ENCODE measurements at places on chromosomes 7 and 10. TPM values are rescaled to one million over a fixed set of nuclear protein-coding genes. Genes with fewer than 3 reads are reported as not detected.
A peak's percentile ranks its signal among the peaks of the same experiment; 100 is the strongest.

HHEX gene
- total RNA-seq: 0.13 TPM

GCK gene
- not detected for total RNA-seq

FAM53B gene
- total RNA-seq: 21.8 TPM

LIPF gene
- total RNA-seq: not detected

GIMAP7 gene
- 134 TPM for total RNA-seq

NIPSNAP2 gene
- 37.2 TPM for total RNA-seq

HTR7 gene
- total RNA-seq: not detected

DNA sequence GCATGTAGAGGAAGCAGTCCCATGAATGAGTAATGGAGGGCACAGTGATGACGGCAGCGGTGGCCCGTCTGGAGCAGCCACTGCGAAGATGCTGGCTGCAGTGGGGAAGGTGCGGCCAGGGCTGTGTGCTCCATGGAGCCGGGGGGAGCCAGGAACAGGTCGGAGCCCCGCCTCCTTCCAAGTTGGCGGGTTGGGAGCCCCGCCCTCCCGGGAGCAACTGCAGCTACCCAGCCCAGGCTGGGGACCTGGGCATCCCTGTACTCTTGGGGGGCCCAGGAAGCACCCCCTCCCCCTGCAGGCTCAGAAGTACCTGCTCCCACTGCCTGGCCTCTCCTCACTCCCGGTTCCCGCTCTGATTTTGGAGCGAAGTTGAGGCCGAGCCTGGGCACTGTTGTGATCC is 175.1 kb upstream of the ADCY1 start:
- no peak overlapping the region for H3K4me3 ChIP-seq
- H3K27ac ChIP-seq: no peak overlapping the region
- peaks cover 2% of the 10 kb centered on the region for H3K27me3 ChIP-seq

DNA sequence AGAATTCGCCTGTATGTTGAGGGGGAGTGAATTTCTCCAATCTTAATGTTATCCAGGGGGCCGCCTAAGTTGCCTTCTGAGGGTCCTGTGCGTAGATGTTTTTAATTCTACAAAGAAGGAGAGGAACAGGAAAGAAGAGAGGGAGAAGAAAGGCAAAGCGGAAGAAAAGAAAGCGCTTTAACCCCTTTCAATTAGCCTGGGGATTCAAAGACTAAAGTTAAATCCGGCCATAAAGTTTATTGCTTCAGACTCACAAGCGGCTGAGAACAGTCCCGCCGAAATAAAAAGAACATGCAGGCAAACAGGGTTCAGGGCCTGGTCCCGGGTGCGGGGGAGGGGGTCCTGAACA is 4.5 kb downstream of the HOXA5 start:
- DNase-seq: no peak
- H3K27me3 ChIP-seq: peaks cover 38% of the 10 kb centered on the region
- no peak overlapping the region for H3K4me3 ChIP-seq

DNA sequence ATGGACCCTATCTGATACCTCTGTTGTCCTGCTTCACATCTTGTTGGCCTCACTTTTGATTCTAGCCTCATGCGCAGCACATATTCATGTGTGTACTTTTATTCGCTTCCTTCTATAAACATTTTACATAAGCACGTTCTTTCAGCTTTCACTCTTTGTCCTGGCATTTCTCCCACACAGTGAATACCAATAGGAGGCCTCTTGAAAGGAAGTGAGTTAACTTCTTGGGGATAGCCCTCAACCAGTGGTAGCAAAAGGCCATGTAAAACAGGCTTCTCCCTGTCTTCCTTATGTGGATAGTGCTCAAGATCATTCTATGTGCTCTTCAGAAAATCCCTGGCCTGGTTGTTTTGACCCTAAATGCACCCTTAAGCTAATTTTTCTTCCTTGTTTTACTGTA is 633.9 kb upstream of the MBL2 start:
- no peak for DNase-seq
- H3K4me3 ChIP-seq: no peak overlapping the region
- no peaks in the 10 kb centered on the region for H3K27me3 ChIP-seq
- H3K27ac ChIP-seq: no peak overlapping the region
- no peaks in the 10 kb centered on the region for H3K36me3 ChIP-seq

DNA sequence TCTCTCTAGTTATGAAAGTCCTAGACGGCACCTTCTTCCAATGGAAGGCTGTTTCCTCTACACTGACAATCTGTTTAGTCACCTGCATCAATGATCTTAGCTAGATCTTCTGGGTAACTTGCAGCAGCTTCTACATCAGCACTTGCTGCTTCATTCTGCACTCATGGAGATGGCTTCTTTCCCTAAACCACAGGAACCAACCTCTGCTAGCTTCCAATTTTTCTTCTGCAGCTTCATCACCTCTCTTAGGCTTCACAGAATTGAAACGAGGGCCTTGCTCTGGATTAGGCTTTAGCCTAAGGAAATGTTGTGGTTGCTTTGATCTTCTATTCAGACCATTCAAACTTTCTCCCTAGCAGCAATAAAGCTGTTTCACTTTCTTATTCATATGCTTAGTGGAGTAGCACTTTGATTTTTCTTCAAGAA is 24.6 kb downstream of the NAMPT start:
- no peaks in the 10 kb centered on the region for H3K27me3 ChIP-seq
- no peak for DNase-seq
- peaks cover 28% of the 10 kb centered on the region for H3K4me1 ChIP-seq
- peaks cover 72% of the 10 kb centered on the region for H3K36me3 ChIP-seq

DNA sequence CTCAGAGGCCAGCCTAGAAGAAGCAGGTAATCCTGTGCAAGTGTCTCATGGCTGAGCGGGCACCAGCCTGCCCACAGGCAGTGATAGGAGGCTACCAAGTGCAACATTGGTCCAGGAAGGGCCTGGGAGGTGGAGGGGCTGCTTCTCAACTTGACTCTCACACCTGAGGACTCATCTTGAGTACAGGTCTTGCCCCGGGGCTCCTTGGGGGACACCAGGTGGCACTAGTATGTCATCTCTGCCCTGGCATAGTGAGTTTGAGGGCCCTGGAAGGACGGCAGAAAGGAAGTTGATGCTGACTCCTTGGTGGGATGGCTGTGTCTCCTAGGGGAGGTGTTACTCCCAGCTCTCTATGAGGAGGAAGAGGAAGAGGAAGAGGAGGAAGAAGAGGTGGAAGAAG is 2.3 kb downstream of the CCDC136 start:
- H3K27me3 ChIP-seq: peaks cover 13% of the 10 kb centered on the region
- H3K36me3 ChIP-seq: no peaks in the 10 kb centered on the region
- H3K4me1 ChIP-seq: peaks cover 16% of the 10 kb centered on the region
- DNase-seq: peak; percentile 54
- H3K4me3 ChIP-seq: no peak overlapping the region

DNA sequence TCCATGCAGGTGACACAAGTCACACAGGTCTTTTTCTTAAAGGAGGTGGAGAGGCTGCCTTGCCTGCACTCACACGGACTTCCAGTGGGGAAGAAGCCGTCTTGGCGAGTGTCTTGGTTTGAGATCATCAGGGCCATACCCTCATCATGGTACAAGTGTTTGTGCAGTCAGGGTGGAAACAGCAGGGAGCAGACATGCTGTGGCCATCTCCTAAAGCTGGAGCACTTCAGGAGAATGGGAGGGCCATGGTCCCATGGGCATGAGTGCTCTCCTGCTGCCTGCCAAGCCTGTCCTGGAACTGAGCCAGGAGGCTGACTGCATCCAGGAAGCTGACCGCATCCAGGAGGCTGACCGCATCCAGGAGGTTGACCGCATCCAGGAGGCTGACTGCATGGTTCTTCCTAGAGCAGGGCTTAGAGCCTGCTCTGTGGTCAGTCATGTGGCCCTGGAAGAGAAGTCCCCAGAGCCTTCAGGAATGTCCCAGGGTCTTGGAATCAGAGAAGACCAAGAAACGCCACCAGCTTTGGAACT is 98.4 kb downstream of the ADARB2 start:
- H3K27ac ChIP-seq: no peak overlapping the region
- no peaks in the 10 kb centered on the region for H3K27me3 ChIP-seq
- DNase-seq: no peak
- H3K36me3 ChIP-seq: no peaks in the 10 kb centered on the region

- H3K27ac ChIP-seq: peak overlapping the region; percentile 5
- DNase-seq: no peak
- peaks cover 39% of the 10 kb centered on the region for H3K4me1 ChIP-seq
- no peaks in the 10 kb centered on the region for H3K27me3 ChIP-seq
- H3K36me3 ChIP-seq: no peaks in the 10 kb centered on the region
Measured at GRCh38 chr10:35368485-35369048, 32.3 kb downstream of the CCNY start.

GRCh38 chr10:71419750-71420149 is 23.0 kb downstream of the CDH23 start:
- no peak for DNase-seq
- H3K36me3 ChIP-seq: no peaks in the 10 kb centered on the region
- peaks cover 16% of the 10 kb centered on the region for H3K27me3 ChIP-seq
- no peaks in the 10 kb centered on the region for H3K4me1 ChIP-seq

DNA sequence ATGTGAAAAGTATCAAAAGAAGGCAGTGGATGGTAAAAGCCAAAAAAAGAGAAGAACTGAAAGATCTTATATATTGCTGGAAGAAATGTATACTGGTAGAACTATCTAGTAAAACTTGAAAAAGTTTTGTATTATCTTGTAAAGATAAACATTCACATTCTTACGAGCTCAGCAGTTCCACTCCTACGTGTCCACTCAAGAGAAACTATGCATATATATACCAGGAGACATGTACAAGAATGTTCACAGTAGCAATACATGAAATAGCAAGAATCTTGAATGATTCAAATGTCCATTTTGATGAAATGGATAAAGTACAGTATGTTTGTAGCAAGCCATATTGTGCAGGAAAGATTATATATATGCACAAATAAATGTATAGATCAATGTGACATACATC is 155.0 kb downstream of the RNF133 start:
- no peak for DNase-seq
- no peaks in the 10 kb centered on the region for H3K36me3 ChIP-seq
- no peak overlapping the region for H3K4me3 ChIP-seq
- no peak overlapping the region for H3K27ac ChIP-seq
- H3K27me3 ChIP-seq: no peaks in the 10 kb centered on the region

DNA sequence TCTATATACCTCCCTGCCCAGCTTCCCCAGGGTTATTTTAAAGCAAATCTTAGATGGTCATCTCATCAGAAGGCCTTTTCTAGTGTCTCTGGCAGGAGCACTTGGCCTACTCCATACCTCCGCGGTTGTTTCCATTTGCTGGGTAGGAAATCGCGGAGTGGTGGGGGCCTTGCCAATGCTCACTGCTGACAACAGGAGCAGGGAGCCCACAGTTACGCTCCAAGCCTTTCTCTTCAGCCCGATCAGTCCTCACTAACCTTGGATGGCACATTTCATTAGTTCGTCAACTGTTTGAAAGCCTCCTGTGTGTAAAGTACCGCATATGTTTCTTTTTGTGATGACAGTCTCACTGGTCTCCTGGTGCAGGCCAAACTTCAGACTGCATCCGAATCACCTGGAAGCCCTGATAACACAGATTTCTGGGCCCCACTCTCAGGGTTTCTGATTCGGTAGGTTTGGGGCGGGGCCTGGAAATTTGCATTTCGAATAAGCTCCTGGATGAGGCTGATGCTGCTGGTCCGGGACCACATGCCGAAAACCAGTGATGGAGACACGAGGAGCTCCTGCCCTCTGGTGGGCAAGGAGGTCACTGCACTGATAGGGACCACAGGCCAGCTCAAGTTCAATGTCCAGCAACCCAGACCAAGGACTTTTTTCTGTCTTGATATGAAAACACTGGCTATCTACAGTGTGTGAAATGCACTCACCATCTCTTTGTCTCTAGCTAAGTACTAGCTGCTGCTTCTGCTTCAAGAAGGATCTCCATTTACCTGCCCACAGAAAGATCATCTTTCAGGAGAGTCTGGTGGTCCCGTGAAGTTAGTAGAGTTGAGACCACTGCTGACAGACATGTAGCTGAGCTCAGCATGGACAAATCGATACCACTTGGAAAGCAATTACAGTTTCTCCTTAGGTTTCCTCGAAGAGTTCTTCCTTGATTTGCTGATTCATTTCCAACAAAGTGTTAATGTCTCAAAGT is 14.0 kb downstream of the LRGUK start:
- peaks cover 4% of the 10 kb centered on the region for H3K4me1 ChIP-seq
- no peaks in the 10 kb centered on the region for H3K36me3 ChIP-seq
- H3K27ac ChIP-seq: no peak overlapping the region
- H3K4me3 ChIP-seq: no peak overlapping the region
- peak; percentile 64 for DNase-seq

DNA sequence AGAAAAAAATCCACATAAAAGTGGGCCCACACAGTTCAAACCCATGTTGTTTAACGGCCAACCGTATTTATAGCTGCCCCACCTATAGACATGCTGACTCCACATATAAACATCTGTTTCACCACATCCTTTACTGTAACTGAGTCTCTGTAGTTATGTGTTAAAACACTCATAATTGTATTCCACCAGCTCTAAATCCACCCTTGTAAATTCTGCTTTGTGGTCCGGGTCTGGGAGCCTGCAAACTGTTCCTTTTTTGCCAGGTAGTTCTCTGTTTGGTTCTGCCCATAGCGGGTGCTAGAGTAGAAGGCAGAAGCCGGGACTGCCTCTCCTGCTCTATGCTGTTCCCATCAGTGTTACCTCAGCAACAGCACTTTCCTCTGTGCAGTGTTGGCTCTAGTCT is 20.2 kb upstream of the FHIP2A start:
- peaks cover 8% of the 10 kb centered on the region for H3K27me3 ChIP-seq
- H3K27ac ChIP-seq: peak overlapping the region; percentile 88
- peak; percentile 61 for DNase-seq
- H3K4me3 ChIP-seq: peak overlapping the region; percentile 63
- peaks cover 20% of the 10 kb centered on the region for H3K36me3 ChIP-seq

DNA sequence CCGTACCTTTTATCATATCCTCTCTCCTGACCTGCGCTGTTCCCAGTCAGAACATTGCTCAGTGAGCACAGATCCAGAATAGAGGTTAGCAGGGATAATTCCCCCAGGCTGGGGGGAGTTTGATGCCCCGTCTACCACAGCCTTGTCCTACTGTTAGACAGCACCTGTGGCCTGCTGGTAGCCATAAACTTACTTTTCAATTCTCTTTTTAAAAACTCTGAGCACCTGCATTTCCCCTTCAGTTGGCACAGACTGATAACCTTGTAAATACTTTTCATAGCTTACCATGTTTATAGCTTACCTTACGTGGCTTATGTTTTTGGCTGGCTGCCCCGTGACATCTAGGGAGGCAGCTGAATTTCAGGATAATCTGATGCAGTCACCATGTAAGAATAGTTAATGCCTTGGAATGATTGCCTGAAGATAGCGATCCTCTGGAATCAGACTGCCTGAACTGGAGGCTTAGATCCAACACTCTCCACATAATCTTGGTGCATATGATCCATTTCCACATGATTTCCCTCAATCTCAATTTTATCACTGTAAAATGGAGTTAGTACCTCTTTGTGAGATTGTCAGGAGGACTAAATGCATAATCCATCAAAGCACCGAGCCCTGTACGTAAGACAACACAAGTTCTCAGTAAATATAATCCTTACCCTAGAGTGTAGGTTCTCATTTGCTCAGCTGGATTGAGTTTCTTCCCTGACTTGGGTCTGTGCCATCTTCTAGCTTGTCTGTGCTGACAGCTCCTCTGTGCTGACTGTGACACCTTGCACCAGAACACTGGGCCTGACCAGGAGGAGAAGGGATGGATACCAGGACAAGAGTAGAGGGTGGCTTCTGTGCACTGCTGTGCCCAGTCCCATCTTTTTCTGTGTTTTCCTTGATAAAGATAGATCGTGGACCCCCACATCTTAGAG is 111.7 kb upstream of the GJD4 start:
- no peaks in the 10 kb centered on the region for H3K27me3 ChIP-seq
- H3K4me1 ChIP-seq: peaks cover 15% of the 10 kb centered on the region
- no peak overlapping the region for H3K27ac ChIP-seq
- peaks cover 8% of the 10 kb centered on the region for H3K36me3 ChIP-seq

All from activated CD8-positive, alpha-beta T cell treated with anti-CD3 and anti-CD28 coated beads, Interleukin-2, amount 10 ng/mL, durations not matched to agents 7 days and 5 days (primary cell).